Activated CD4-positive, alpha-beta T cell treated with anti-CD3 and anti-CD28 coated beads, Interleukin-2, amount 50 U/mL, for 4 hours (primary cell): ENCODE measurements at places on chromosomes 3 and 15.

- no peak for DNase-seq
These were observed 132.6 kb upstream of the LRRN1 start for GRCh38 chr3:3666664-3667063.

- DNase-seq, result no peak
These were observed 29.5 kb downstream of the POPDC2 start for GRCh38 chr3:119630880-119631329.

DNA sequence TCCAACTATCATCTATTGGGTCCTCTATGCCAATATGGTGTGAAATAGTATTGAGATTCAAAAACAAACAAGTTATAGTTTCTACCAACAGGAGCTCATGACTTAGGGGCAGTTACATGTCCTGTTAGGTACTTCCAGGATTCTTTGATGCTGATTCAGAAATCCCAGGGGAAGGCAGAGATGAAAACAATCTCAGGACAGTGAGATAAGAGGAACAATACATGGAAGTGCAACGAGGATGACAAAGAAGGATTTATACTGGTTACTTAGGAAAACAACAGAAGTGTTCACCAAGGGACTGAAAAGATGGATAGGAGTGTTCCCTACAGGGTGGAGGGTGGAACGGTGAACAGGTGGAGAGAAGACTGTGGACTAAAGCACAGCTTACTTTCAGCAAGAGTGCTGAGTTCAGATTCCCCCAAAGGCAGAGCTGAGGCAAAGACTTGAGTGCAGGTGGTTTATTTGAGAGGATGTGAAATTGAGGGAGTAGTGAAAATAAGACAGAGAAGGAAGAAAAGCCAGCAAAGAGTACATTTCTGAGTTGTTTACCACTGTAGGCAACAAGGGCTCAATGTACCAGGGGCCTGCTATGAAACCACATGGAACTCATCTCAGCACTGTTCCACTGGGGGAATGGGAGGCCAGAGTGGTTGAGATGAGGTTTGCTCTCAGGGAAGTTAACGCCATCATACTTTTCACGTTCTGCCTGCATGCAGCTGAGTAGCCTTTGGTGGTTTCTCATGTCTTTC lies 68.1 kb downstream of the TRIM69 start:
- no peak for DNase-seq

- no peak for DNase-seq
These were observed 46.0 kb downstream of the KLF13 start for GRCh38 chr15:31372635-31373091.

- DNase-seq, result no peak
These were observed 71.0 kb downstream of the THBS1 start for GRCh38 chr15:39651881-39652280.

DNA sequence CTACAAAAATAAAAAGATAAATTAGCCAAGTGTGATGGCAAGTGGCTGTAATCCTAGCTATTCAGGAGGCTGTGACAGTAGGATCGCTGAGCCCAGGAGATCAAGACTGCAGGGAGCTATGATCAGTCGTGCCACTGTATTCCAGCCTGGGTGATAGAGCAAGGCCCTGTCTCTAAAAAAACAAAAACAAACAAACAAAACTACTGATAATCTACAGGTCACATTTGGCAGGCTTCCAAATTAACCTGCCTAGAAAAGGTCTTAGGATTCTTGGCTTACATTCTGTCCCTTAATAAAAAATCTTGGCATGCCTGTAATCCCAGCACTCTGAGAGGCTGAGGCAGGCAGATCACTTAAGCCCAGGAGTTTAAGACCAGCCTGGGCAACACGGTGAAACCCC lies 33.4 kb upstream of the SETD2 start:
- no peak for DNase-seq

DNA sequence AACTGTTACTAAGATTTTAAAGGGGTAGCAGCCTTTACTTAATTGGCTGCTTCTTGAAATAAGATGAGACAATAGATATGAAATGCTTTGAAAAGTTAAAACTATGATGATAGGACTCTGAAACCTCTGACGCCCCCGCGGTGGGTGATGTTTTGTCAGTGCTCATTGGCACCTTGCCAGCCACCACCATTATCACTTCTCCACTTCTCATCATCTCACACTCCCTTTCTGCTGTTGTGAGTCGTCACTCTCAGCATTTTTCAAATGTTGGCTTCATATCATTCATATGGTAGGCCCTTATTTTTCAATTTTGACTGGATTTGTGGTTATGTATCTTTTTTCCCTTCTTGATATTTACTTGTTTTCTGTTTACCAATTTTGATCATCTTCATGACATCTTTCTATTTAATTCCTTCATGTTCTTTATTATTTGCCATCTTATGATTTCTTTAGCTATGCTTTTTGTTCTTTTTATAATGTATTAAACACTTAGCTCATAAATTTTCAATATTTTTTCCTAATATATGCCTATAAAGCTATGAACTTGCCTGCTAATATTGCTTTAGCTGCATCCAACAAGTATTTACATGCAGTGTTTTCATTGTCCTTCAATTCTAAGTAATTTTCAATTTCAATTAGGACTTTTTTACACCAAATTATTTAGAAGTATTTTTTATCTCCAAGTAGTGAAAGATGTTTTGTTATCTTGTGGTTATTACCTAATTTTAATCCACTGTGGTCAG lies 30.3 kb upstream of the SKOR1 start:
- DNase-seq, result no peak

DNA sequence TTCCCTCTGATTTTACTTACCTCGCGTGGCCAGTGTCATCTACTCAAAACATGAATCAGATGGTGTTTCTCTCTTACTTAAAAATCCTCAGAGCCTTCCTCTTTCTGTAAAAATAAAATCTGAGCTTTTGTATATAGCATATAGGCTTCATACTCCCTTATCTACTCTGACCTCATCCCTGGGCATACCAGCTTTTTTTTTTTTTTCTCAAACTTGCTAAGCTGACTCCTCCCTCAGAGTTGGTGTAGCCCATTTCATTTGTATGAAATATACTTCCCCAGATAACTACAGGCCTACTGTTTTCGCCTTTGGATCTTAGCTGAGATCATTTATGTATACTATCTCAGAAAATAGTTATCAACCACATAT lies 648.9 kb upstream of the ALCAM start:
- no peak for DNase-seq

DNA sequence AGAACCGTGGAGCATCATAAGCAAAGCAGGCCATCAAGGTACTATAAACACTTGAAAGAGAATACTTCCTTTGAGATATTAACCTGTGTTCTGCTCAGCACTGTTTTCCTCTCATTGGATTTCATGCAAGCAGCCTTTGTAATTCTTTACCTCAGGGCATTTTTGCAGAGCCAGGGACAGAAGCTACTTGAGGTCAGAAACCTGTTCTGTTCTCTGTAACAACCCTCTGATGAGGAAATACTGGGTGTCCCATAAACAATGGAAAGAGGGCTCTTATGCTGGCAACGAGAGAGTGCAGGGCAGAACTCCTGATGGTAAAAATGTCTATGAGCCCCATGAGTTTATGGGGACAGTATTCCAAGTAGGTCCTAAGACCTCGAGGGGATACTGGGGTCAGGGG lies 66.0 kb downstream of the DCLK3 start:
- DNase-seq, result no peak

DNA sequence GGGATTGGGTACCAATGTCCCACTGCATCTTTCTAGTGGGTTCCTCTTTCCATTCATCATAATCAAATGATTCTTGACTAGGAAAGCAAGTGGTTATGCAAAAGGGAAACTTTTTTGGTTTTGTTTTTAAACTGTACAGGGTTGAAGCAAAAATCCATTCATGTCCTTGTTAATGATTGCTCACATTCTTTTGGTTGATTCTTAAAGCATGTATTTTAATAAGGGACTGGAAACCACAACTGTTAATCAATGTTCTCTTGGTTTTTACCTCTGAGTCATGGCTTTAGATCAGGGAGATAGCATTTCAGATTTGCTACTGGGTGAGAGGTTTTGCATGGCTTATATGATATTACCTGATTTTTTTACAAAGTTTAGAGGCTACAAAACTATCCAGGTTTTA lies 371.7 kb upstream of the RGMA start:
- no peak for DNase-seq

DNA sequence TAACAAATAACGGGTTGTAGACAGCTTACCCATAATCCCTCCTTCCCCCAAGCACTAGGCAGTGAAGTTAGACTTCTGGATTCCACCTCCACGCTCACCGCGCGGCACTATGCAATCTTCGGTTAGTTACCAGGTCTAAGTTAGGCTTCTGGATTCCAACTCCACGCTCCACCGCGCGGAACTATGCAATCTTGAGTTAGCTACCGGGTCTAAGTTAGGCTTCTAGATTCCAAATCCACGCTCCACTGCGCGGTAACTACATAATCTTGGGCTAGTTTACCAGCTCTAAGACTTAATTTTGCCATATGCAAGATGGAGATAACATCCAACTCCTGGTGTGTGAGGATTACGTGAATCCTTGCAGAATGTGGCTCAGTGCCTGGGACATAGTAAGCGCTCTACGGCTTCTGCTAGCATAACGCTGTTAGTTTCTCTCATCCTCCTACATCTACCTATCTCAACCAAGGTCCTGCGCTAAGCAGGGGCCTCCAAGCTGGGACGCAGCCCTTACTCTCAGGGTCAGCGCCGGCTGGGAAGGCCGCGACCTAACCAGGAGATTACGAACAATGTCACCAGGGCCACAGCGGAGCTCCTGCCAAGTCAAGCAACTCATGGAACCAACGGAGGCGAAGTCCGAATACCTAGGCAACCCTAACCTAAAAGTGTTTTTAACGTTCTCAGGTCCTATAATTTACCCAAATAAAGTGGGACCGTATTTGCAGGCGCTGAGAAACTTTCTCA lies 497 bp upstream of the RPLP1 start:
- DNase-seq, result no peak

DNA sequence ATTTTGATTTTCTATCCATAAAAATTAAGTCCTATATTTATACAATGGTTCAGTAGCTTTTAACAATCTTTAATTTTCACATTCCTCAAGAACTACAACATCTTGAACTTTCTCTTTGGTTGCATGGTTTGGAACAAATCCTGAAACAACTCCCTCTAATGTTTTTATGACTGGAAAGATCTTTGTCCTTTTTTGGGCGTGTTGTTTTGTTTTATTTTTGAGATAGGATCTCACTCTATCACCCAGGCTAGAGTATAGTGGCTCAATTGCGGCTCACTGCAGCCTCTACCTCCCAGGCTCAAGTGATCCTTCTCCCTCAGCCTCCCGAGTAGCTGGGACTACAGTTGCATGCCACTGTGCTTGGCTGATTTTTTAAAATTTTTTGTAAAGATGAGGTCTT lies 4.0 kb downstream of the STX19 start:
- DNase-seq, result no peak

DNA sequence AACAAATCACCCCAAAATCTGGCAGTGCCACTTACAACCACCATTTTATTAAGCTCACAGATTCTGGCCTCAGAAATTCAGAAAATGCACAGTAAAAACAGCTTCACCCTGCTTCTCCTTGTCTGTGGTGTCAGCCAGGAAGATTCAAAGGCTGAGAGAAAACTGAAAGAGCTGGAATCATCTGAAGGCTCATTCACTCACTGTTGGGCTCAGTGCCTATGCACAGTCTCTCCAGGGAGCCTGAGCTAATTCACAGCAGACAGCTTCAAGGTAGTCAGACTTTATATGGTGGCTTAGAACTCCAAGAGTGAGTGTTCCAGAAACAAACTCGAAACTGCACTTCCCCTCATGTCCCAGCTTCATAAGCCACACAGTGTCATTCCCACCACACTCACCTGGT lies 16.5 kb upstream of the PLOD2 start:
- no peak for DNase-seq

DNA sequence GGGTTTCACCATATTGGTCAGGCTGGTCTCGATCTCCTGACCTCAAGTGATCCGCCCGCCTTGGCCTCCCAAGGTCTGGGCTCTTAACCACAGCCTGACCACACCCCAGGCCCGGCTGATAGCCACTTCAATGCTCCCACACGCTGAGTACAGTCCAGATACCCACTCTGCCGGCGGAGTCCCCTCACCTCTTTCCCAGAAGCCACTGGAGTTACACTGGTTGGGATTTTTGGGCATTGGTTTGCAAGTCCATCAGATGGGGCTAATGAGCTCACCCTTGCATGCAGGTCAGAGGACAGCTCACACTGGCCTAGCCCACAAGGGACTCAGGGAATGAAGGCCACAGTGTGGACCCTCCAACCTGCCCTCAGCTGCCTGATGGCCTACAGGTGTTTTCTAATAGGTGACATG lies 60.1 kb downstream of the IQSEC1 start:
- DNase-seq, result no peak

DNA sequence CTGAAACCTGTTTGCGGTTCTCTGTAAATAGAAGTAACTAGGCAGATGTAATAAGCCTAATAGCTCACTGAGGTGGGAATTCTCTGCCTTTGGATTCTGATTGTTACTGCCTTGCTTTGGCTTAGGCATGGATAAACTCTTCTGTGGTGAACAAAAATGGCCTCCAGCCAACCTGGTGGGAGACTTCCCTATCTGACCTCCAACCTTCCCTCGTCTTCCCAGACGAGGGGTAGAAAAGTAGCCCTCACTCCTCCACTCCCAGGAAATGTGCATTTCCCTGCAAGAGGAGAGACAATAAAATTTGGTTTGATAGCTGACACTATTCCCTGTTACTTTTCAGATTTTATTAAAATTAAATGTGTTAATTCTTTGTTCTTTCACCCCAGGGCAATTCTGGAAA lies 606 bp upstream of the CD96 start:
- DNase-seq, result no peak

- no peak for DNase-seq
These were observed 79.8 kb downstream of the EPHB1 start for GRCh38 chr3:134874737-134875413.

DNA sequence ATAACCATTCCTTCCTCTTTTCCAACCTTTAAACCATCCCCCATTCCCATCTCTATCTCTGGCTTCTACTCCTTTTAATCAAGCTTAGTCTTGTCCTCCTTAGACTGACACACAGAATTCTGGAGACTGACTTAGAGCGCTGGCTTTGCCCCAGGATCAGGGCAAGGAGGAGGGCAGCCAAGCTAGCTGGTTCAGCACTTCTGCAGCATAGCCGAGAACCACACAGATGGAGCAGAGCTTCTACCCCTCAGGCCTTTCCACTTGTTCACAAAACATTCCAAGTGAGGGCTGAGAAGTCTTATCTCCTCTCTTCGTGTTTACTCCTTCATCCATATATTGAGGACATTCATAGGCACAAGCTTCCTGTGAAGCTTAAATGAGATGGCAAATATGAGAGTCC lies 246.5 kb upstream of the PEX5L start:
- no peak for DNase-seq

GRCh38 chr3:28521663-28522062 lies 173.0 kb upstream of the AZI2 start:
- DNase-seq, result no peak

DNA sequence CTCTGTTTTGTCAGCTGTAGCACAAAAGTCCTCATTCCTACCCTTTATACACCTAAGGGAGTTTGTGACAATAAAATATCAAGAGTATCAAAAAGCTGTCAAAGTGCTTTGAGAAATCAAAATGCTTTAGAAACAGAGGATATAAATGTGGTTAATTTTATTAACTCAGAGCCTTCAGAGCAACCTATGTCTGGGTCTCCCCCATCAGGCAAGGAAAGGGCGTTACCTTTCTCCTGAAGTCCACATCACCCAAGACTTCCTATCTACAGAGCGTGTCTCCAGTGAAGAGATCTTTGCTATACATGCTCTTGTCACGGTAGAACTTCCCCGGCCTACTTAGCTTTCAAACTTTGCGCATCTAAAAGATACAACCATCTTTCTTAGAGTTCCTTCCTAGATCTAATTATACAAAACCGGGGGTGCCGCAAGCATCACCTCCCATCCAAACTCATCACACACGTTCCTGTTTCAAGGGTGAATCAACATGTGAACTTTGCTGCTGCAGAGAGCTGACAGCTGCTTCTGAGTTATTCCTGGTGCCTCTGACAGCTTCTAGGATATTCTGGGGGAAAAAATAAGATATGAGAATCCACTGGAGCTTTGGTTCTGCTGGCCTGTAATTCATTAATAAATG lies 93.0 kb downstream of the RARB start:
- no peak for DNase-seq
